Stimulated activated CD4-positive, alpha-beta T cell treated with anti-CD3 and anti-CD28 coated beads, Interleukin-1b, Interleukin-23, amount 100 ng/mL, for 1 hour (primary cell): ENCODE measurements at places on chromosomes 6 and 20.

- no peak for DNase-seq
Observed at GRCh38 chr6:8435845-8436168, 462 bp upstream of the SLC35B3 start.

DNA sequence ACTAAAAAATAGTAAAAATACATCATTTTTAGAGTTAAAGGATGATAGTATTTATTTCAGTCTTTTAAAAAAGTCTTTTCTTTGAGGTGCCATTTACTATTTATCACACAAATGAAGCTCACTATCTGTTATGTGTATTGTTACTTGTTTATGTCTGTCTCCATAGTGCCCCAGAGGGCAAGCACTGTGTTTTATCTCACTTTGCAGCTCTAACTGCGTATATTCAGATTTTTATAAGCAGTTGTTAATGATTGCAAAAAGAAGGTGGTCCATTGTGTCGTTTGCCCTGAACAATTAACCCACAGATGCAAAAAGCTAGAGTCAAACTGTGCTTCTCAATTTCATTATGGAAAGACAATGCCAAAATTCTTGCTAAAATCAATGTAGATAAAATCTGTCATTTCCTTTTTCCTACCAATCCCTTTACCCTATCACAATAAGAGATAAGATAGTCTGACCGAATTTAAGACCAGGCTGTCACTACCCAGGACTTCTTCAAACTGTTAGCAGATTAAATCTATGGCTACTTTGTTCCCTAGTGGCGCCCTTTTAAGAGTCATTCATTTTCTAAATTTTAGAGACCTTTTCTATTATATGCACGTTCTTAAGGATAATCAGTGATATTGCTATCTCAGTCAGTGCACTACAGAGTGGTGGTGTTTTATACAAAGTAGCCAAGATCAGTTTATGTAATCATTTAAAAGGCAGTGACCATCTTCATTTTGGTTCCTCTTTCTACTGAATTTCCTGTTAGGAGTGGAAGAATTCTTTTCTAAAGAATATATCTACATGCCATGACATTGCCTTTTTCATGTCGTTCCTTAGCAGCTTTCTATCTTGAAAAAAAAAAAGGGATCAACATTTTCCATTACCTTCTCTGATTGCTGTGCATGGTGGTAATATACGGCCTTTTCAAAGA, 133.1 kb upstream of the PRDM1 start:
- DNase-seq: no peak

GRCh38 chr20:53097371-53097770, 125.2 kb downstream of the TSHZ2 start:
- no peak for DNase-seq

DNA sequence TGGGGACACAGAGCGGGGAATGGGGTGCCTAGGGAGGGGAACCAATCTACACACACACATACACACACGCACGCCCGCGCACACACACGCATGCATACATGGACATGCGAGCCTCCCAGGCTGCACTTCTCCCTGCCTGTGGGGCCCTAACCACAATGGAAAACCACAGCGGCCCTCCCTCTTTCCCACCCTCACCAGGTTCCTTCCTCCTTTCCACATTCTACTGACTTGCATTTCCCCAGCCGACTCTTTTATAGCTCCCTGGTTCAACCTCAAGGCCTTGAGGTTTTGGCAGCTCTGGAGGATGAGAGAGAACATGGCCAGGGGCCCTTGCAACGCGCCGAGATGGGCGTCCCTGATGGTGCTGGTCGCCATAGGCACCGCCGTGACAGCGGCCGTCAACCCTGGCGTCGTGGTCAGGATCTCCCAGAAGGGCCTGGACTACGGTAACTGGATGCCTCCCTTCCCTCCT, at the start of gene BPI:
Gene BPI (plus strand): TSS at position 249 of the 472 bp plus-strand sequence. CDS start 68 bp downstream, at position 317.
- no peak for DNase-seq

GRCh38 chr6:139416146-139416545, 41.7 kb upstream of the CITED2 start:
- no peak for DNase-seq

DNA sequence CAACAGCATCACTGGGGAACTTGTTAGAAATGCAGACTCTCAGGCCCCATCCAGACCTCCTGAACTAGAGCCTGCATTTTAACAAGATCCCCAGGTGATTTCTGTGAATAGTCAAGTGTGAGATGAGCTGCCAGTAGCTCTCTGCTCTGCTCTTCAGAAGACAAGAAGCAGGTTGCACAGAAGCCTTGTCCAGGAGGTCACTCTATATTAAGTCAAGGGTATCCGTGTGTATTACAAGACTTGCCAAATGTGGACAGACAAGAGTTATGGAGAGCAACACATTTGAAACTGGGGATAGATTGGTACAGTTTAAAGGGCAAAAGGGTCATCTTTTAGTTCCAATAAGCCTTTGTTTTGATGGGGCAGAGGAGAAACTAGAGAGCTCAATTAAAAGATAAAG, 23.2 kb upstream of the RIN2 start:
- no peak for DNase-seq

- DNase-seq: no peak
Observed at GRCh38 chr6:27505209-27506027, 32.5 kb upstream of the ZNF184 start.

- DNase-seq: no peak
Observed at GRCh38 chr6:24273096-24273870, 84.6 kb downstream of the DCDC2 start.

DNA sequence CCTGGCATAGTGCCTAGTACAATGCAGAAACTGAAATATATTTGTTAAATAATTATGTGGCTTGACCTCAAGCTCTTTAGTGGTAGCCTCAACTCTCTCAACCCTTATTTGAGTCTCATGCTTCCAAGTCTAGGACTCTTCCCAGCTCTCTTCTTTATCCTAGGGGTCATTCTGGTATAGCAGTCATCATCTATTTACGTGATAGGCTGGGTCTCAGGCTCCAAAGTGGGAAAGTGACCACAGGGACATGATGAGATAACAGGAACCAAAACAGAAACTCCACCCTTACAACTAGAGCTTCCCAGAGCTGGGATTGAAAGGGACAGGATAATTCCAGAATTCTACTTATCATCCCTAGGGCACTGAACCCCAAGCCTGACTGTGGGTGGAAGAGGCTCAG, 17.7 kb upstream of the MAP3K7 start:
- no peak for DNase-seq

DNA sequence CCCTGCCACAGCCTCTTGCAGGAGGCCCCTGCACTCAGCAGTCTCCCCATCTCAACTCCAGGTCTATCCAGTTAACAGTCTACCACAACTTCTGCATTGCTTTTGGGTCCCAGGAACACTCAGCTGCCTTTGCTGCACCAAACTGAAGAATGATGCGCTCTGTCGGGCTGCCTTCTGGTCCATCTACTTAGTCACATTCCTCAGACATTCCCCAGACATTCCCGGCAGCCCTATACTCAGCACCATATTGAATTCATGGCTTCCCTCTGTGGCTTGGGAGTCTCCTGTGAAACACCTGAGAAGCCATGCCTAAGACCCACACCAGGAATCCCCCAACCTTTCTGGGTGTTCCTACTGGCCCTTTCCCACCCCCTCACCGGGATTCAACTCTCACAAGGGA, 99.6 kb upstream of the COL21A1 start:
- no peak for DNase-seq

DNA sequence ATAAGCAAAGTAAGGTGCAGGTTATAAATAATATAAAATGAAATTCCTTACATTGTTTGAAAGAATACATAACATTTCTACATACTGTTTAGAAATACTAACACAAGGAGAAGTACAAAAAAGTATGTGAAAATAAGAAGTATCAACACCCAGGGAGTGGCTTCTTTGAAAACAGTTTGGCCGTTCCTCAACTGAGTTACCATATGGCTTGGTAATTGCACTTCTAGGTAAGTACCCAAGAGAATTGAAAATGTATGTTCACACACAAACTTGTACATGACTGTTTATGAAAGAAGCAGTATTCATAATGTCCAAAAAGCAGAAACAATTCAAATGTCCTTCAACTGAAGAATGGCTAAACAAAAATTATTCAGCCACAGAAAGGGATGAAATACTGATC, 30.7 kb downstream of the PAK5 start:
- DNase-seq: no peak

- DNase-seq: no peak
Observed at GRCh38 chr6:108348655-108349349, 53.9 kb downstream of the AFG1L start.

DNA sequence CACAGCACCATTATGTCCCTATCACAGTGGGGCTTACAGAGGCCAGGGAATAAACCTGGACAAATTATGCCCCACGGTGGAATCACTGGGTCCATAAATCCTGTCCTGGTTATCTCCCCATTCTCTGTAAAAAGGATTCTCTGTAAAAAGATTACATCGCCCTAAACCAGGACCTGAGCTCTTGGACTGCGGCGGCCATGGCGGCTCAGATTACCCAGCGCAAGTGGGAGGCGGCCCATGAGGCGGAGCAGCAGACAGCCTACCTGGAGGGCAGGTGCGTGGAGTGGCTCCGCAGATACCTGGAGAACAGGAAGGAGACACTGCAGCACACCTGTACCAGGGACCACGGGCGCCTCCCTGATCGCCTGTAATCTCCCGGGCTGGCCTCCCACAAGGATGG, 8.4 kb upstream of the HLA-A start:
- no peak for DNase-seq

- DNase-seq: no peak
Observed at GRCh38 chr6:33779290-33779689, 9.6 kb downstream of the LEMD2 start.

DNA sequence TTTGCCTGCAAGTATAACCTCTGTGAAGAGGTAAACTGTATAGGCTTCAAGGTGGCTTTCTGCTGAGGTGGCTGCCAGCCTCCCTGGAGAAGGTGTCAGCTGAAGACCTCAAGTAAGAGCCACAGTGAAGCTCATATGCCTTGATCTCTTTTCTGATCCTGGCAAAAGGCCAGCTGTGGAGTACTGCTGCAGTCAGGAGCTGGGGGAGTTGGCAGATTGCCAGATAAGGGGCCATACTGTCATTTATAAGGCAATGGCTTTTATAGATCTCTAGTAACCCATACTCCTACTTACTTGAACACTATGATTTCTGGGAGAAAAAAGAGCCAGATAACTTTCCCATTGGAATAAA, 8.8 kb upstream of the CEP85L start:
- DNase-seq: no peak

- no peak for DNase-seq
Observed at GRCh38 chr20:17439616-17440296, 91.4 kb downstream of the BFSP1 start.

GRCh38 chr20:61723529-61724257, 342.0 kb downstream of the TAF4 start:
- DNase-seq: no peak

GRCh38 chr6:103674790-103675189, 1184.9 kb downstream of the HACE1 start:
- no peak for DNase-seq

GRCh38 chr20:21241406-21241805, 61.7 kb upstream of the XRN2 start:
- DNase-seq: no peak

GRCh38 chr6:127938701-127939100, 37.8 kb upstream of the THEMIS start:
- DNase-seq: no peak

GRCh38 chr6:72626126-72626525, 4.3 kb downstream of the KCNQ5 start:
- DNase-seq: no peak

- no peak for DNase-seq
Observed at GRCh38 chr6:56378966-56379585, 131.7 kb upstream of the COL21A1 start.

DNA sequence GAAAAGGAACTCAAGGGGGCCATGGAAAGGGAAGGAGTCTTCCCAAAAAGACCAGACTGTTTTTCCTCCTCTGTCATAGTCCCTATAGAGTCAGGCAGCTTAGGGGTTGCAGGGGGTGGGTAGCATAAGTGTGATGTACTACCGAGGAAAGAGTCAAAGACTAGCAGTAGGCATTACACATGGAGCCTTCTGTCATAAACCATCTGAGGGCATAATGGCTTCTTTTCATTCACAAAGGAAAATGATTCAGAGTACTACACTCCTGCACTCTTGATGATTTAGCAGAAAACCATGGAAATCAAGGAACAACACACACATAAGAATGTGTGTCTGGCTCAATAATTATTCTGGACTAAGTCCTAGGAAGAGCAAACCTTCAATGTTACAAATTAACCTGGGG, 14.9 kb downstream of the PLN start:
- no peak for DNase-seq

DNA sequence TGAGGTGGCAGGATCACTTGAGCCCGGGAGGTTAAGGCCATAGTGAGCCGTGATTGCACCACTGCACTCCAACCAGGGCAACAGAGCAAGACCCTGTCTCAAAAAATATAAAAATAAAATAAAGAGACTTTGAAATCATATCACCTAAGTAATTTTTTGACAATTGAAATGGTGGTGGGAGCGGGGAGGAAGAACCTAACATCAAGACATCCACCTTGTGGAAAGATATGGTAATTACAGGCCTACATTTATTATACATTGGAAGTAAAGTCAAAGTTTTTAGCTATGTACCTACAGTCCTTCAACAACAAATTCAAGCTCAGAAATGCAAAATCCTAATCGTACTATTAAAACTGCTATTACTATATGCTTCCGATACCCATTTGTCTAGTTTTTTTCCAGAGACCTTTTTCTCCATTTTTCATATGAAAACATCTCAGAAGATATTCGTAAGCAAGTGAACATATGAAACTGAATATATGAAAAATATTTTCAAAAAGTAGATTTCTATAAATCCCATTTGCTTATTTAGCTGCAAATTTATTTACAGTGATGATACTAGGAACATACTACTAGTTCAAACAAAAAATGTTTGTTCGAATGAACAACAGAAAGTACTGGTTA, 83.3 kb downstream of the SYCP2 start:
- DNase-seq: no peak

GRCh38 chr6:169044381-169045230, 209.0 kb downstream of the THBS2 start:
- no peak for DNase-seq

DNA sequence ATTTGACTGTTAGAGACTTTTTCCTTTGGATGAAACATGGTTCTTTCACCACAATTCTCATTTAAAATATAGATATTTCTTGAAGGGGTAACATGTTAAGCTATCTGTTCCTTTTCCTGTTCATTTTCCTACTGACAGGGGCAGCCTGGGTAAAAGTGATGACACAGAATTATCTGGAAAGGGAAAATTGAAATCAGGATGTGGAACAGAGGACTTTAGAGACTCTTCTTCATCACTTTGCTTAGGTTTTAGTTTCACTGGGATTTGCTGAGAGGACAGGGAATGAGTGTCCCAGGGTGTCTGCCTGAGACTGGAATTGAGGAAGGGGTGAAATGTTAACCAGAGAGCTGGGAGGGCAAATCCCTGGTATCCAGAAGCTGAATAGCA, 116.0 kb downstream of the RNF144B start:
- DNase-seq: no peak

- DNase-seq: no peak
Observed at GRCh38 chr6:43541774-43542471, 25.0 kb downstream of the POLR1C start.

GRCh38 chr6:46440141-46440540, 51.1 kb downstream of the RCAN2 start:
- DNase-seq: no peak

DNA sequence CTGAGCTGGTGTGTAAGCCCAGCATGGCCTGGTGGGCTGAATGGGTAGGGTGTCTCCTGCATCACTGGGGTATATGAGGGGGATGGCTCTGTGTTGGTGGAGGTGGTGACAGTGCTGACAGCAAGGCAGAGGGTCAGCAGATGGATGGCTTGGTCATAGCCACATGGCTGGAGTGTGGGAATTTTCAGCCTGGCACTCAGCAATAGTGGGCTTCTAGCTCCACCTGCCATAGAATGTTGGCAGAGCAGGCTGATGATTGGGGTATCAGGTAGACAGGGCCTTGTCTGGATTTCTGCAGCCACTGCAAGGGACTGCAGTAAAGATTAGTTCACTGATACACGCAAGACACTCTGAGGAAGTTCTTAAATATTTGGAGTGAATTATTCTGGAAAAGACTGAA, 137.5 kb upstream of the BACH2 start:
- DNase-seq: no peak
